Activated CD8-positive, alpha-beta memory T cell treated with anti-CD3 and anti-CD28 coated beads for 24 hours (primary cell): ENCODE measurements at places on chromosomes 3 and 15.

- DNase-seq = no peak
Observed at GRCh38 chr3:14093831-14094230, 30.8 kb downstream of the CHCHD4 start.

GRCh38 chr3:58999774-59000160, 50.1 kb downstream of the CFAP20DC start:
- DNase-seq = no peak

DNA sequence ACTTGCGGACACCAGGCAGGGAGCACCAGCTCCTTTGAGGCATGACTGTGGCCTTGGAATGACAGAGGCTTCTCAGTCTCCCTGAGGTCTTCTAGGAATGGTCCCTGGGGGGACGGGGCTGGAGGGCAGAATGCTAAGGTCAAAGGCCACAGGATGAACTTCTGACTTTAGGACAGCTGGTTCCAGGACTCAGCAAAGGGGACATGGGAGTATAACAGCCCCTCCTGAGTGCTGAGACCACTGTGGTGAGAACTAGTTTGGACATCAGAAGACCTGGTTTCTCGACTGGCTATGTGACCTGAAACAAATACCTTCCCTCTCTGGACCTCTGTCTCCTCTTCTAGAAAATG, 17.8 kb downstream of the ITGA11 start:
- DNase-seq = peak; percentile 26

GRCh38 chr15:39108021-39108420, 472.9 kb upstream of the THBS1 start:
- no peak for DNase-seq

DNA sequence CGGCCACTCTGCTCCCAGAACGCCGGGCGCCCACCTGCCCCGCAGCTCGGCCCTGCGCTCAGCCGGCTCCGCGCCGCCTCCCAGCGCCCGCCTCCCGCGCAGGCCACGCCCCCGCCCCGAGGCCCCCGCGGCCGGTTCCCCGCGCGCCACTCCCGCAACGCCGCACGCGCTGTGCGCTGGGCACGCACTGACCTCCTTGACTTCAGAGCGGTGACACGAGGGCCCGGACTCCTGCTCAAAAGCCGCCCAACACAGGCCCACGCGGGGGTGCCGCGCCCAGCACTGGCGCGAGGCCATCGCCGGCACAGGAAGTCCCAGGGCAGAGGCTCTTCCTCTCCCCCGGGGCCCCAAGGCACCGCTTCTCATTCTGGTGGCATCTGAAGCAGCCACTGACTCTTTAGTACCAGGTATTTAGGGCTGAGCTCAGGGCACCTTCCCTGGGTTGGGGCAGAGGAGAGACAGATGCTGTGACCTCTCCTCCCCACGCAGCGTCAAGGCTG, 12.4 kb downstream of the TNK2 start:
- peak; percentile 90 for DNase-seq

DNA sequence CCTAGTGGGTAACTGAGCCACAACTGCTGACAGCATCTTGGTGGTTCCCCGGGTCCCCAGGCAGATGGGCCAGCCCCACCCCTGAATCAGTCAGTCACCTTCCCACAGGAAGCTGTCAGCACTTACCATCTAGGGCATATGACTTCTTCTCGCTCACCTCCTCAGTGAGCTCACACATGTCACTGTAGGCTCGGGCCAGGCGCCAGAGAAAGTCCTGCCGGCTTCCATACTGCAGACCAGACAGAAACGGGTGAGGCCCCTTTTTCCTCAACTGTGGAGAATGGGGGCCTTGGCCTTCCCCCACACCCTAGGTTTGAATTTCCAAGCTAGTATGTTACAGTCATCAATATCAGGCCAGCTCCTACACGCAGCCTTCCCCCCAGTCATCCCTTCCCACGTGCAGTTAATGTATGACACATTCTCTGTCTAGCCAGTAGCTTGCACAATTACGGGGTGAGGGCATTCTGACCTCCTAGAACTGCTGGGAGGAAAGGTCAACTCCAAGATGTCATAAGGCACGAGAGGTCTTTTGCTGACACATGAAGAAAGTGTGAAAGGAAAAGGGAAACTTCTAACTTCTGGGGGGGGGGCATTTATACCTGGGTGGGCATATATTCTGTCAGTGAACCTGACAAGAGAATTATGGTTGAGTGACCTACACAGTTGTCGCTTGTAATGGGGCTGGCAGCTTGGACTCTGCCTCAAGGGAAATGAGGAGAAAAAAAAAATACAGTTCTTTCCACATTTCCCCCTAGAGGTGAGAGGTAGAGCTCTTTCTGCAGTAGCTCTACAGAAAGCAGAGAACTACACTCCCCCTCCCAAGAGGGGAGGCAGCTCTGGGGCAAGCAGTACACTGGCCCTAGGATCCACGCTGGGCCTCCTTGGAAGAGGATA, 10.9 kb downstream of the RMDN3 start:
- peak; percentile 81 for DNase-seq

DNA sequence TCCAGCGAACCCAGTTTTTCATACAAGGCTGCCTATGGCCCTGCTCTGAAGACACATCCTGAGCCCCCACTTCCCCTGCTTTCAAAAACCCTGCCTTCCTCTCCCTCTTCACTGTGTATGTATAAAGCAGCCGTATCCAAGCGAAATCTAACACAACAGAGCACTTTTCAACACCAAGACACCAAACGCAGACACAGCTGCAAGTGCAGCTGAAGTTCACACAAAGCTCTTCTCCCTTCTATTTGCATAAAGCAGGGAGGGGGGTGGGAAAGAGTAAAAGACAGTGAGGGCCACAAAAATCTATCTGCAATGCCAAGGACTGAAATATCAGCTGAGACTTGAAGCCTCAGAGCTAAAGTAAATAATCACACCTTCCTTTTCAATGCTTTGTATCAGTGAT, 35.1 kb upstream of the CSPG5 start:
- no peak for DNase-seq

DNA sequence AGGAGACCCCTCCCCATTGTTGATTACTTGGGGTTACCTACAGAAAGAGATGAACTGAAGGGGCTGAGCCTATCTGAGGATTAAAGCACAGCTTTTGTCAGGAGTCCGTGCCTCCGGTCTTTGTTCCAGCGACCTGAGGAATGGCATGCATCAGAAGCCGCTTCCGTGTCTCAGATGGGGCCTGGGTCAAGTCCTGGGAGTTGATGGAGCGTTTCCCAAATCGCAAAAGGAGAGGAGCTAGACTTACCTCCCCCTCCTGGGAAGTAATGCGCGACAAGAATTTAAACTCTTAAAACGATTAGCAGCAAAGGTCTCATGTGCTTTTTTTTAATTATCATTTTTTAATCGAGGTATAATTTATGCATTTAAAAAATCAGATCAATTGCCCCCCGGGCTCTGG, 983 bp upstream of the ALDH1A3 start:
- DNase-seq = no peak

GRCh38 chr3:134535186-134535970, 49.5 kb downstream of the CEP63 start:
- DNase-seq = no peak

- DNase-seq = peak; percentile 9
Observed at GRCh38 chr3:38582941-38583645, 66.4 kb downstream of the SCN5A start.

DNA sequence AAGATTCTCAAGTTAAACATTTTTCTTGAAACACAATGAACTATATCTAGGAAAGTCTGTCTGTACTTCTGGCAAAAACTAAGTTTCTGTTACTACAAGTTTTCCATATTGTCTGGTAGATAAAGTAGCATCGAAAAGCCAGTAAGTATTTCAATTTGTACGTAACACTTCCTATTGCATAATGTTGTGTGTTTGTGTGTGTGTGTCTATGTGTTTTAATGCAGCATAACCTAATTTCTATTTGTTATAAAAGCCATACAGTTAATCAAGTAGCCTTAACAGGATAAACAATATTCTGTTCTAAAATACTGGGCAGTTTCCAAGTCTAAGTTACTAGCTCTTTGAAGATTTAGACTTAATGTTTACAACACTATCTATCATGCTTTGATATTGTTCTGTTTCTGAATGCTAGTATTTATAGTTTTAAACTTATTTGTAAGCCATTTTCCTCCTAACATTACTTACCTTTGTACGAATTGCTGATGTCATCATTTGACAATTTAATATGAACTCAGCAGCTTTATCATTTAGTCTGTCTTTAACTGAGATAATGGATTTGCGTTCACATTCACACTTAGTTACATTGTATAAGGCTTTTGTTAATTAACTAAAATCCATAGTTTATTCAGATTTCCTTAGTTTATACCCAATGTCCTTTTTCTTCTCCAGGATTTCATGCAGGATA, 163.9 kb downstream of the CBLB start:
- DNase-seq = no peak

DNA sequence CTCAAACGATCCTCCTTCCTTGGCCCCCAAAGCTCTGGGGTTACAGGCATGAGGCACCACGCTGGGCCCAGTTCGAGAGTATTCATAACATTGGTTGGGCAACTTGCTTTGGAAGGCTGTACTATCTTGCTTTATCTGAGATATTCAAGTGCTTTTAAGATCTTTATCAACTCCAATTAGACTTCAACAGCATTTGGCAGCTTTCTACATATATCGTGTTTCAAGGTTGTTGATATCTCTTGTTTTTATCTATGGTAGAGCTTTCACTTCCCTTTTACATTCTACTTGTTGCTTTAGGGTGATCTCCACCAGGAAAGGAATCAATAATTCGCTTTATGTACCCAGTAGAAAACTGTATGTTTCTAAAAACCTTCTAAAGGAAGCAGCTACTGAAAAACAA, 395.3 kb downstream of the IL5RA start:
- DNase-seq = no peak

GRCh38 chr15:39125226-39125625, 455.7 kb upstream of the THBS1 start:
- no peak for DNase-seq

- DNase-seq = peak; percentile 84
Observed at GRCh38 chr3:160941885-160942494, 163.2 kb downstream of the B3GALNT1 start.

DNA sequence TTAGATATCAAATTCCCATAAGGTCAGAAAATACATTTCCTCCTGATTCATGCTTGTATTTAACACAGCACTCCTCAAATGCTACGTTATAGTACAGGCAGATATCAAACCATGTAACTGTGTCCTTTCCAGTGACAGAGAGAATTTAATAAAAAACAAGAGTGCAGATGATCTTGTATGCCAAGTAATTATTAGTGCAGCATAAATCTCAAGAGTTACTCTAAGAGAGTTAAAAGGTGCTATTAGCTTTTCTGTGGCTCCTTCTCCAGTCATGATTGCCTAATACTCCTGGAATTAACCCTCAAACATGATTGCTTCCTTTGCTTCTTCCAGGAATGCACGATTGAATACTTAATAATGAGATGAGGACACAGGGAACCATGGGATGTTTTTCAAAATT, 413.0 kb upstream of the DPH6 start:
- no peak for DNase-seq

- no peak for DNase-seq
Observed at GRCh38 chr3:162865466-162865865, 1368.9 kb downstream of the OTOL1 start.

DNA sequence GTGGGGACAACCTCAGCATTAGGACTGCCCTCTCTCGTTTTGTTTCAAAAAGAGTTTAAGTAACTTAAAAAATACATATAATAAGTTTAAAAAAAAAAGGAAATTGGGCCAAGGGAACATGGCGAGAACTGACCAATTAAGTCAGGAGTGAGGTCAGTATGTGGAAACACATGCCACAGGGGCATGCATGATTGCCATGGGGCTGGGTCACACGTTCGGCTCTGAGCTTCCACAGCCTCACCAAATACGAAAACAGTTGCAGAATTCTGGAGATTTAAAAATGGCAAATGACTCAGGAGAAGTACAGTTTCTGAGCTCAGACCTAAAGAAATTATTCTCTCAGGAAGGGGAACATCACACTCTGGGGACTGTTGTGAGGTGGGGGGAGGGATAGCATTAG, 24.1 kb downstream of the PDE8A start:
- DNase-seq = no peak

DNA sequence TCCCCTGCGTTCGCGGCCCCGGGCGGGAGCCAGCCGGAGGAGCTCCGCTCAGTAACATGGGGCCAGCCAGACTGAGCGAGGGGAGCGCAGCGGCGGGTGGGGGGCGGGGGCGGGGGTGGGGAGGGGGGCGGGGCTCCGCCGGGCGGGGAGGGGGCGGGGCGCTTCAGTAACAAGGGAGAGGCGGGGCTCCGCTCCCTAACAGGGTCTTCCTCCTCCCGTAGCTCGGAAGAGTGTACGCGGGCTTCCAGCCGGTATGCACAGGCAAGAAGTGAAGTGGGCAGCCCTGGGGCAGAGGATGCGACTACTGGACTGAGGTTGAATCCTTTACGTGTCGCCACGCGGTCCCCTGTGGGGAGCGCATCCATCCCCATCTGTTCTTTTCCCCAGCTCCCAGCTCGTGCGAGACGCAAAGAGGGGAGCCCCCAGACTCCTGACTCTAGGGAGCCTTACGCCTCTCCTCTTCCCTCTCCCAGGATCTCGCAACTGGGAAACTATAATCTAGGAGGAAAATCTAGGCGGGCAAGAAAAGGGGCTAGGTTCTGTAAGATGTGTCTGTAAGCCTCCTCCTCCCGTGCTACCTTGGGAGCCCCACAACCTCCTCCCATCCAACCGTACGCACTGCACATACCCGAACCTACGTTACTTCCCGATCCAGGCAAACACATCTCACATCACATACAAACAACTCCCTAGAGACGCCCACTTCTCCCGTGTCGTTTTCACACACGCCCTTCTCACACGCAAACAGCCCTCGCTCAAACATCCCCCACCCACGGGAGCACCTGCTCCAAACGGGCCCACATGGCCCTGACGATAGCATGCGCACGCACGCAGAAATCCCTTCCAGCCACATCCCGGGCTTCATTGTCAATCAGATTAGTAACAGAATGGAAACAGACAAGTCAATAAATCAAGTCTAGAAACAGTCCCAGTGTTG, at the start of gene SHF:
Gene SHF, minus strand, starts transcription at position 73 of the 937 bp plus-strand sequence. Its CDS starts 15 bp downstream, at position 58.
- peak; percentile 88 for DNase-seq

- DNase-seq = no peak
Observed at GRCh38 chr3:62755285-62755684, 119.9 kb downstream of the CADPS start.

DNA sequence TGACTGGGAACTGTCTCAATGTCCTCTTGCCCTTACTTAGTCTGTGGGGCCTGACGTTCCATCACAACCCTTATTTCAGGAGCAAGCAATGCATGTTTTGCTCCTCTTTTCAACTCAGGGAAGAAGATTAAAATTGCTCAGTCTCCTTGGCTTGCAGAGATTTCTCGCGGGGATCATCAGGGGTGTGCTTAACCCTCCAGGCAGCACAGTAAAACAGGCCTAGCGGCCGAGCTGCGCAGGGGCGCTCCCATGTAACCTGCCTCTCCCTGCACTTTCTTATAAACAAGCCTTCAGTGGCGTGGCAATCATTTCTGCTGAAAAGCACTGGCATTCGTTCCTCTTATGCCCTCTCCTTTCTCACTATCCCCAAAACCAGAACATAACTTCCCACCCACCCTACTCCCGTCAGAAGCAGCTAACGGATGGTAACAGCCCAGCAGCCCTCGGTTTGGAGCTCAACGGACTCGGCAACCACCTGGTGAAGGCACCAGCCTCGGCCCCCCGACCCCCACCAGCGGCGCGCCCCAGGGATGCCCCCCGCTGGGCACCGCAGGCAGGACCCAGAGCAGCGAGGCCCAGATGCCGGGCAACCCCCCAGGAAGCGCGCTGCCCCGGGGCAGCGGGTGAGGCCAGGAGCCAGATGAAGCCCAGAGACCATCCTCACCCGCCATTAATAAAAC, 1.1 kb downstream of the MCF2L2 start:
- no peak for DNase-seq
